NCI-H446 (cell line): ENCODE measurements at places on chromosomes 4 and X.

DNA sequence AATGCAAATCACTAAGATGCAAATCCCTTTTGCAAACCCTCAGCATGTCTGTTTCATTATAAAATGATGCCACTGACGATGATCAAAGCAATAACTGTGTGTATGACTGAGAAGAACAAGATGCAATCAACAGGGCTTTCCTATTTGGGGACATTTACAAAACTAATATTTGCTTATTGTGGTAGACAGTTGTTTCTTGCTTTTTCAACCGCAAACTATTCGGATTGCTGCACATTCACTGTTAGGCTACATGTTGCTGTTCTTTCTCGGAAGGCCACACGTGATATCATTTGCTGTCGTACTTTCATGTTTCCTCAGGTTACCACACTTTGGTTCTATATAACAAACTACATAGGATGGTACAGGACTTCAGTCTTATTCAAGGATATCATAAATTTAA lies 49.8 kb downstream of the NPY5R start:
- DNase-seq = no peak

DNA sequence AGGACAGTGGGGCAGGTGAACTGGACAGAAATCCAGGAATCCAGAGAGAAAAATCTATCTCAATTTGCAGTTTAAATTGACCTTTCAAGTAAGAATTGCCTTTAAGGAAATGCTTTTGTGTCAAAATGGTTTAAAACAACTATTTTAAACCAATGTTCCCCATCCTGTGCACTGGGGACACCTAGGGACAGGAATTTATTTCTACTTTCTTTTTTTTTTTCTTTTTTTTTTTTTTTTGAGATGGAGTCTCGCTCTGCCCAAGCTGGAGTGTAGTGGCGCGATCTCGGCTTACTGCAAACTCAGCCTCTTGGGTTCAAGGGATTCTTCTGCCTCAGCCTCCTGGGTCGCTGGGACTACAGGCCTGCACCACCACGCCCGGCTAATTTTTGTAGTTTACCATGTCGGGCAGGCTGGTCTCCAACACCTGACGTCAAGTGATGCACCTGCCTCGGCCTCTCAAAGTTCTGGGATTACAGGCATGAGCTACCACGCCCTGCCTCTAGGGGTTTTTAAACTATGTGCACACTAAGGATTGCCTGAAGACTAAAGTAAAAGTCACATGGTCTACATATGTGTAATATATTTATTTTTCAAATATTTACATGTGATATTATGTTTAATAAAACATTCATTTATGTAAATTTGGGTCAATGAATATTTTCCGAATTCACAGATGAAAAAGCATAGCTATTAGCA lies 1213.4 kb downstream of the STIM2 start:
- no peak for DNase-seq

- DNase-seq = no peak
Measured at GRCh38 chrX:137566746-137567679, 1.1 kb downstream of the ZIC3 start.

DNA sequence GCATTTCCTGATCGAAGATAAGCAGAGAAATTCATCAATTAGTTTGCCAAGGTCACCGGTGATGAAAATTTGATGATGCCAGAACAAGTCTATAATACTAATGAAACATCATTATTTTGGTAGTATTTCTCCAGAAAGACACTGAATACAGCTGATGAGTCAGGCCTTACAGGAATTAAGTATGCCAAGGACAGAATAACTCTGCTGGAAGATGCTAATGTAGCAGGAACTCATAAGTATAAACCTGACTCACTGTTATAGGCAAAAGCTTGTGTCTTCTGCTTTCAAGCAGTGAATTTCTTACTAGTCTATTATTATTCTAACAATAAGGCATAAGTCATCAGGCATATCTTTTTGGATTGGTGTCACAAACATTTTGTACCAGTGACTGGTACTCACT lies 1825.1 kb upstream of the IGFBP7 start:
- DNase-seq = no peak

- no peak for DNase-seq
Measured at GRCh38 chr4:61320631-61321030, 120.5 kb downstream of the ADGRL3 start.

GRCh38 chrX:115561605-115562479 lies 868 bp downstream of the PLS3 start:
- DNase-seq = no peak

DNA sequence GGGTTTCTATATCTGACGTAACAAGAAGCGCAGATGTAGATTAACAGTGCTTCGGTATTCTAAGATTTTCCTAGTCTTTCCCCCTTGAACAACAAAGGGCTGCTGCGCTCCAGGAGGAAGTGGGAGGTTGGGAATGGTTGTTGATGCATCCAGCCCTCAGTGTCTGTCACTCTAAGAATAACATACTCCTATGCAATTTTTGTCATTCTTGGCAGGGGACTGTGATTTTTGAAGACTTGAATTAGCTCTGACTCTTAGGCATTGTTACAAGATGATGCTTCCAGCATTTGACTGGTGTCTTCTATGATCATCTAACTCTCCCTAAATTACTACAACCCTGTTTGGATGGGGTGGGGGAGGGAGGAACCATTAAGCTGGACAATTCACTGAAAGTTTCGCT lies 394.2 kb downstream of the ARHGAP24 start:
- DNase-seq = no peak
